Central memory CD4-positive, alpha-beta T cell (primary cell): ENCODE measurements at places on chromosomes 2 and 18.

GRCh38 chr18:9147440-9148202, 11.0 kb downstream of the ANKRD12 start:
- DNase-seq, result peak; percentile 59

DNA sequence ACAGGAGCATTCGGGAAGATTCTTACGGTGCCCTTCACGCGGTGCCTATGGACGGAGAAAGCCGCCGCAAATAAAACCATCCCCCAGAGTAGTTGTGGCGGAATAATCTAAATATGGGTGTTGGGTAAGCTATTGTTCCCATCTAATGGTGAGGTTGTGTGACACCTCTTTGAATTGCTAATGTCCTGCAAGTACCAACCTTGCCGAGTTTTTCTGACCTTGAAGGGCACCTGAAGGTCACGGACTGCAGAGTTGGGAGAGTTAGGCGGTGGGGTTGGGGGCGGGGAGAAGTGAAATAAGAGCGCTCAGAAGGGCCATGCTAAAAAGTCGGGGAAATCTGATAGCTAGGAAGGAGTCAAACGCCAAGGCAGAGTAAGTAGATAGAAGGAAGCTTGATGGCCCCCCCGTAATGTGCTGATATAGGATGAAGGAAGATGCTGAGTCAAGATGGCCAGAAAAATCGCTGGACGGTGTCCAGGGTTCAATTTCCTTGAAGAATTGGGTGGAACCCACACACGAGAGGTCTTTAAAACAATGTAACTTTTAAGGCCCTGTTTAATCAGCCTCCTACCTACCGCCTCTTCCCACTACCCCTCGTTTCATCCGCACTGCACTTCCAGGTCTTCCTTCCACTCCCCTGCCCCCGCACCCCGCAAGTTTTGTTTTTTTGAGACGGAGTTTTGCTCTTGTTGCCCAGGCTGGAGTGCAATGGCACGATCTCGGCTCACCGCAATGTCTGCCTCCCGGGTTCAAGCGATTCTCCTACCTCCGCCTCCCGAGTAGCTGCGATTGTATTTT, 600 bp downstream of the KATNAL2 start:
- no peak for DNase-seq

GRCh38 chr2:30231996-30232800, 864 bp downstream of the LBH start:
- DNase-seq, result peak; percentile 84

- DNase-seq, result no peak
These were observed 163.3 kb downstream of the QPCT start for GRCh38 chr2:37507703-37508102.

DNA sequence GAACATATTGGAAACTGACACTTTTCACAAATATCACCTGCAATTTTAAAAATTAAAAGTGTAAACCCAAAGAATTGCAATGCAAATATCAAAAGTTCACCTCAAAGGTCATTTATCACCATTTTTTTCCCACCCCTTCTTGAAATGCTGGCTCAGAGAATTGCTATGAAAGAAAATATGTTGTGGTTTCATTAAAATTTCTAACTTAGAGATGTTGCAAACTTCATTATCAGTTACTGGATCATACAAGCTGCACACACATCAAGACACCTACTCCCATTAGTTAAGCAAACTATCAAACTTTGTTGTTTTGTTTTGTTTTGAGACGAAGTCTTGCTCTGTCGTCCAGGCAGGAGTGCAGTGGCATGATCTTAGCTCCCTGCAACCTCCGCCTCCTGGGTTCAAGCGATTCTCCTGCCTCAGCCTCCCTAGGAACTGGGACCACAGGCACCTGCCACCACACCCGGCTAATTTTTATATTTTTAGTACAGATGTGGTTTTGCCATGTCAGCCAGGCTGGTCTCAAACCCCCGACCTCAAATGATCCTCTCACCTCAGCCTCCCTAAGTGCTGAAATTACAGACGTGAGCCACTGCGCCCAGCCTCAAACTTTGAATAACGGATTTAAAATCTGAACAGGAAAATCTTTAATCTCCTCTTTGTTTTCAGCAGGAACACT, 37.0 kb downstream of the STK39 start:
- no peak for DNase-seq

DNA sequence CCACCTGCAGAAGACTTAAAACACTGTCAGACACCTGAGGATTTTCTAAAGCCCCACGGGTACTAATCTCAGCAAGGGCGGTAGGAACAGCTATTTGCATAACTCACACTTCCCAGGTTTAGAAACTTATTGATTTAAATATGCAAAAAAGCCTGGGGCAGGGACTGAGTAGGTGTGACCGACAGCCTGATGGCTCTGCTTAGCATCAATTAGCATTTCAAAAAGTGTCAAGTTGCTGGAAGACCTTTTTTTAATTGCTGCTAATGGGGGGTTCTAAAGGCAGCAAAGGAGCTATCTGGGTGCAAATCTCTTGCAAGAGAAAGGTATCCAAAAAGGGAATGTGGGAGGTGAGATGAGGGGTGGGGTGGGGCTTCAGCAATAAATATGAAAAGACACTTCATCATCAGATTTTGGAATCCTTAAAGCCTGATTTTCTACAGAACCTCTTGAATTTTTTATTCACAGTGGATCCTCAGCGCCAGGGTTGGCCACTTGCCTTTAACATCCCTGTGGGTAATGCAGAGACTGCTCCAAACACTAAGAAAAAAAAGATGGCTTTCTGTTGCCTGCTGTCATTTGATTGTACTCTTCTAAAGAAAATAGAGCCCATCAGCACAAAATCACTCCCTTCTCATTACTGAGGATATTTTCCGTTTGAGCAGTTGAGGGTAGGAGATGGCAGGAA, 121.1 kb upstream of the RMP24 start:
- DNase-seq, result no peak

DNA sequence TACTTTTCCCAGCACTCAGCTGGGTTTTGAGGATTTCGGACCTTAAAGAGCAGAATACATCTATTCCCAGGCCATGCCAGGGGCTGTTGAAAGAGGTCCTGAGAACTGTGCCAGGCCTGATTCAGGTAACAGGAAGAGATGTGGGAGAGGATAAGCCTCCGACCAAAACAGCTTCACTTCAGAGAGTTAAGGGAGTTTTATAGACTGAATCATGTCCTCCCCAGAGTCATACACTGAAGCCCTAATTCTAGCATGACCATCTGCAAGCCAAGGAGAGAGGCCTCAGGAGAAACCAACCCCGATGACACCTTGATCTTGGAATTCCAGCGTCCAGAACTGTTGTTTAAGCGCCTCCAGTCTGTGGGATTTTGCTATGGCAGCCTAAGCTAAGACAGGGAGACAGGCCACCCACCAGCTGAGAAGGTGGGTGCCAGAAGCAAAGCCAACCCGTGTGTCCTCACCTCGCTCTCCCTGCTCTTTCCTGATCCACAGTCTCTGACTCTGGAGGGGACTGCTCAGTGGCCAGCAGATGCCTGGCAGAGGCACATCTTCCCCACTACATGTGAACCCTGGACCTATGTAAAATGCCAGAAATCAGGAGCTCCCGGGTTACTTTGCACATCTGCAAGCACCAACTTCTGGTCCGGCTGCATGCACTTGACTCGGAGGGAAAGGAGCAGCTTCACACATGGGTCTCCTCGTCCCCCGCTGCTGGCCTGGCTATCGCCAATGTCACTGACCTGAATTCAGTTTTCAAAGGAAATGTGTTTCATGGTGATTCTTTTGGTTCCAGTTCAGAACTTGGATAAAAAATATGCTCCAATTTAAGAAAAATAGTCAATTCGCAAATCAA, 116.8 kb upstream of the EPC2 start:
- DNase-seq, result peak; percentile 21

- no peak for DNase-seq
These were observed 326.8 kb upstream of the DLGAP1 start for GRCh38 chr18:4781873-4782272.

- no peak for DNase-seq
These were observed 44.3 kb downstream of the CACNB4 start for GRCh38 chr2:152054593-152054992.

GRCh38 chr2:8725838-8726237, 44.0 kb downstream of the ID2 start:
- DNase-seq, result no peak
